ENCODE measurements at places on chromosomes 6 and 20.

DNA sequence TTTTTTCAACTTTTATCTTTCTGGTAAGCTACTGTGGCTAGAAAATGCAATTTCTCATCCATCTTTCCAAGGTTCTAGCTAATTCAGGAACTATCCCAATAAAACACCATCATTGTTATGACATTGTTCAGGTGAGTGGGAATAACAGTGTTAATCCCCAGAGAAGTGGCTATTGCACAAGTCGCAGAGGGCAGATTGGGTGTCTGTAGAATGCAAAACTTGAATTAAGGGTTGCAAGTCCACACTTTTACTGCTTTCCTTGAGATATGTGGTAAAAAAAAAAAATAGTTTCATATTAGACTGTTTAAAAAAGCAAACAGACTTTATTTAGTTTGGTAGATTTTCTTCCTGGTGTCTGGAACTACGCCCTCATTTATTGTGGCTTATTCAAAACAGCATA is 41.1 kb upstream of the PRDM1 start:
- DNase-seq: no peak

GRCh38 chr6:13985663-13986325 is 61.0 kb downstream of the RNF182 start:
- DNase-seq: no peak

DNA sequence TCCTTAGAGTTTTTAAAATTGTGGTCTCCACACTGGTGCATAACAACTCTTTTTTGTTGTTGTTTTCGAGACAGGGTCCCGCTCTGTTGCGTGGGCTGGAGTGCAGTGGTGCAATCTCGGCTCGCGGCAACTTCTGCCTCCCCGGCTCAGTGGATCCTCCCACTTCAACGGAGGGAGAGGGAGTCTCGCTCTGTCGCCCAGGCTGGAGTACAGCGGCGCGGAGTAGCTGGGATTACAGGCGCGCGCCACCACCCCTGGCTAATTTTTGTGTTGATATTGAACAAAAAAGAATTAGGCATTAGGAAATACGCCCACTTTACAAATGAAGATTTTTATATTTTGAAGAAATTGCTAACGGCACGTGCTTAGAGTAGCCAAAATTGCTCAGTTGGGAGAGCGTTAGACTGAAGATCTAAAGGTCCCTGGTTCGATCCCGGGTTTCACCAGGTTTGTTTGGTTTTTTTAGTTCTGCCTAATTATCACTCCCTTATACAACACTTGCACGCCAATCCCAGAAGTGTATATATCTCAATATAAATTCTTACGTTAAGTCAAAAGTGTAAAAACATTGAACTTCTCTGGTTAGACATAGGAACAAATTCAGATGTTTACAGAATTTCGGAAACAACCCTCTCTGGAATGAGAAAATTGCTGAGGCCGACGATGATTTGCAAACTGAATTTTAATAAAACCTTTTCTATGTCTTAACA is 159.6 kb downstream of the TRIM27 start:
- no peak for DNase-seq

DNA sequence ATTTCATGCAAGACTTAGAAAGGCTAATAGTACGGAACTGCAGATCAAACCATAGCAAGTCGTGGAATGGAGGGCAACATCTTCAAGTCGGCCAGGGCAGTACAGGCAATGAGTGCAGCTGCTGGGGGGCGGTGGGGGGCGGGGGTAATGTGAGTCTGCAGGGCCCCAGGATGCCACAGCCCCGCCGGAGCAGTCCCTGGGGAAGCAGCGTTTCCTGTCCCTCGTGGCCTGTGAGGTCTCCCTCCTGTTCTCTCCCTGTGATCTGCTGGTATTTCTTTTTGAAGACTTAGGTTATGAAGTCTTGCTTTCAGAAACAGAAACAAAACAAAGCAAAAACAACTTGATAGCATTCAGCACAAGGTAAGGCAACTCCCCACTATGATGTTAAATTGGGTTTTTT is 351.9 kb downstream of the FOXA2 start:
- DNase-seq: no peak

DNA sequence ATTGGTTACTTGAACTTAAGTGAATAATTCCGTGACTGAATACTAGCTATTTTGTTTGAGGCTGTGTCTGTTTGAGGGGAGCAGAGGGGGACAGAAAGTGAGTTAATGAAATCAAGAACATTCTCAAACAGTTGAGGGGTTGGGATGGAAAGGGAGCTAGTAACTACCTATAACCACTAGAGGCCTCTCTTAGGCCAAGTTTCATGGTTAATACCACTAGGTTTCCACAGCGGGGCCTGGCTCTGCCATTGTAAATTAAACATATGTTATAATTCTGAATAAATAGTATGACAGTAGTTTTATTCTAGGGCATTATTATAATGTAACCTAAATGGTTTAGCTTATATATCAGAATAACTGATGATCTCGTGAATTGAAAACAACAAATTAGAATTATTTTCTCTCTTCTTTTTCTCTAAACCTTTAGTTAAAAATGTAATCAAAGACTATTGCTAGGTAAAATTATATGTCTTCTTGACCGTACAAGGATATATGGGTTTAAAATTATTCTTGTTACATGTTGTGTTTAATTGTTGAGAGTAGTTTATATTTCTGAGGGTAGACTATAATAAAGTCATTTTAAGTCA is 108.1 kb downstream of the BCKDHB start:
- DNase-seq: no peak

- no peak for DNase-seq
These were observed 63.0 kb downstream of the GPX5 start for GRCh38 chr6:28588666-28589065.

DNA sequence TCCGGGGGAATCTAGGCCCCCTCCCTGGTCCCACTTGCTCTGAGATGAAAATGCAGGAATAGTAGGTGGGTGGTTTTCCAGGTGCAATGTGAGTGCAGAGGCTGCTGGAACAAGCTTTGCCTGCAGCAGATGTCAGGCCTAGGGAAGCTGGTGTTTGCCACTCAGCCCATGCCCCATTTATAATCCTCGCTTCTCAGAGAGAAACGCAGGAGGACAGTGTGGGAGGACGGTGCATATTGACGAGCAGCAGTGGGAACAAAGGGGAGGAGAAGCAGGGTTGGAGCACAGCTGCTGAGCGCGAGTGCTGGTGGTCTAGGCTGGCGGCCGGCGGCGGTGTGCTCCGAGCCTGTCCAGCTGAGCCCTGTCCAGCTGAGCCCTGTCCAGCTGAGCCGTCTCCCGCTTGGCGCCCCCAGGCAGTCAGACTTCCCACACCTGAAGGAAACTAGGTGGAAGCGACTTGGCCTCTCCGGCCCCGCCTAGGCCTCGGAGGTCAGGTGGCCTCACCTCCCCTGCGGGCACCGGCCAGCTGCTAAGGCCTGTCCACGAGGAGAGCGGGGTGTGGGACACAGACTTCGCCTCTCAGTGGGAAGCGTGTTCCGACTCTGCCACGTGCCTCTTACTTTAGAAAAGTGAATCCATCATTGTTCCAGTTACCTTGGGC is 49.7 kb upstream of the FRMD1 start:
- DNase-seq: no peak

- no peak for DNase-seq
These were observed 658 bp downstream of the HTR1B start for GRCh38 chr6:77462359-77463307.

DNA sequence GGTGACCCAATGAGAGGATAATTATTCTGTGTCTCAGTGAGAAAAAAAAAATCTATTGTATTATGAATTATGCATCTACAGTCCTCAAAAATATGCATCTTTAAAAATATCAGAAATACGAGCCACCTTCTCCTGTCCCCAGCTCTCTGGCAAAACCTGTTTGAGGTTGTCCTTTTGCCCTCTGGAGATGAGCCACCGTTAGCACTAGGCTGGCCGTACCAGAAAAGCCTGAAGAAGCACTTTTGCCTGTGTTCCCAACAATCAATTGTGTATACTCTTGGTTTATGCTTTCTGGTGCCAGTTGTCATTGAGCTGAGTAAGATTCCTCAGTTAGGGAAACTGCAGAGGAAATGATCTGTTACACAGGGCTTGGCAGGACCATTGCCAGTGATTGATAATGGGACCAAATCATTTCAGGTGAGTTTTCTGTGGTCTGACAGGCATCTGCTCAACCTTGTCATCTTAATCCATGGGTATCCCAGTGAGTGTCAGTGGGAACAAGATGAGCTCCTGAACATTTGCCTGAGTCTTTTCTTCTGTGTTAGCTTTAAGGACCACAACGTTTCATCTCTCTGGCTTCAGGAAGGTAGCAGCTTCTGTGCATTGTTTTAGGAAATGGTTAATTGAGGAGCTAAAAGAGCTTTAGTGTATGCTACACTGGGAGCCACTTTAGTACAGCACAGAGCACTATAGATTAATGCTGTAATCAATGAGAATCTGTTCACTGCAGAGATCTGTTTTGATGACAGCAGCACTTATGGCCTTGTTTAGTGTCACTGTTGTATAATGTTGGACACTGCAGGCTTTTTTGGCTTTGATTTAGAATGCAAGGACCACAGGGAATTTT is 330.1 kb downstream of the RIMS1 start:
- no peak for DNase-seq

DNA sequence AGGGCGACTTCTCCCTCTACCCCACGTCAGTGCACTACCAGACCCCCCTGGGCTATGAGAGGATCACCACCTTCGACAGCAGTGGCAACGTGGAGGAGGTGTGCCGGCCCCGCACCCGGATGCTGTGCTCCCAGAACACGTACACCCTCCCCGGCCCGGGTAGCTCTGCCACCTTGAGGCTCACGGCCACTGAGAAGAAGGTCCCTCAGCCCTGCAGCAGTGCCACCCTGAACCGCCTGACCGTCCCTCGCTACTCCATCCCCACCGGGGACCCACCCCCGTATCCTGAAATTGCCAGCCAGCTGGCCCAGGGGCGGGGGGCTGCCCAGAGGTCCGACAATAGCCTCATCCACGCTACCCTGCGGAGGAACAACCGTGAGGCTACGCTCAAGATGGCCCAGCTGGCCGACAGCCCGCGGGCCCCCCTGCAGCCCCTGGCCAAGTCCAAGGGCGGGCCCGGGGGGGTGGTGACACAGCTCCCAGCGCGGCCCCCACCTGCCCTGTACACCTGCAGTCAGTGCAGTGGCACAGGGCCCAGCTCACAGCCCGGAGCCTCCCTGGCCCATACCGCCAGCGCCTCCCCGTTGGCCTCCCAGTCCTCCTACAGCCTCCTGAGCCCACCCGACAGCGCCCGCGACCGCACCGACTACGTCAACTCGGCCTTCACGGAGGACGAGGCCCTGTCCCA is 57.5 kb upstream of the TMEM181 start:
- DNase-seq: no peak

GRCh38 chr6:11146117-11146826 is 34.7 kb upstream of the ERVFRD-1 start:
- no peak for DNase-seq

DNA sequence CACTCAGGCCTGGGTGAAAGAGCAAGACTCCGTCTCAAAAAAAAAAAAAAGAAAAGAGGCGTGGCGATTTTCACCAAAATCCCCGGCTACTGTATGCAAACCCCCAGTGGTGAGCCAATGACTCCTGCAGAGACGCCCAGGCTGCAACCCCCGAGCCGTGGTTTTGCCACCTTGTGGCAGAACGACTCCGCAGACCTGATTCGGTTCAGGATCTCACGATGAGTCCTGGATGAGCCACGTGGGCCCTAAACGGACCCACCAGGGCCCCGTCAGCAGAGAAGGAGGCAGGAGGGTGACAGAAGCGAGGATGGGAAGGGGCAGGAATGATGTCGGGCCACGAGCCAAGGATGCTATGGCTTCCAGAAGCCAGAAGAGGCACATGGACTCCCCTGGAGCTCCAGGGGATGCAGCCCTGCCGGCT is 42.5 kb downstream of the SLC2A4RG start:
- DNase-seq: peak; percentile 14

DNA sequence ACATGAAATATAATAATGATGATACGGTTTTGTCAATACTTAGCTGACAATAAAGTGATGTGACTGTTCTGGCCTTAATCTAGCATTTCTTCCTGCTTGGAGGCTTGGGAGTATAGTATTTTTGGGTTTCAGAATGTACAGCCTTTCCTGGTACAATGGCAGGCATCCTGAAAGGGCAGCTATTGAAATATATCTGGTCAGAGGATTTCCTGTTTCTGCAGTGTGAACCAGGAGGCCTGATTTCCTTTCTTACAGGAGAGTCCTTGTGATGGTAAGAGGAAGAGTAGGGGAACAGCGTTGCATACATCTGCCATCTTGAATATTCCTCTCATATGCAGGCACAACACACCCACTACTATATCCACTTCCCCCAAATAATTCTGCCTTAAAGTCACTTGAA is 93.7 kb downstream of the MYO6 start:
- DNase-seq: no peak

DNA sequence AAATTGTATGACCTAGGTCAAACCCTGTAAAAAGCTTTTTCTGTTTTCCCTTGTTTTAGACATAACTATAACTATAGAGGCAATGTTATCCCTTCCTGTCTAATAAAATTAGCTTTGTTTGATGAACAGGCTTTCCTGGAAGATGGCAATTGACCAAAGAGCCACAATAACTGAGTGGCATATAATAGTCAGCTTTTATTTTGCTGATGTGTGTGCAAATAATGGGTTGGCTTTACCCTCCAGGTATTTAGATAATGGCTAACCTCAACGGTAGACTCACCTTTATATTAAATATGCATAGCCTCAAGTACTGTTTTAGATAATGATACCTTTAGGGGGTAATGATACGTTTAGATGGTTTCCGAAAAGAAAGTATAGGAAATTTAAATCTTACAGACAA is 15.0 kb downstream of the TBXT start:
- DNase-seq: no peak

- DNase-seq: no peak
These were observed 36.8 kb downstream of the GRM1 start for GRCh38 chr6:146065690-146066089.

GRCh38 chr6:11851387-11851786 is 72.8 kb upstream of the ADTRP start:
- no peak for DNase-seq

DNA sequence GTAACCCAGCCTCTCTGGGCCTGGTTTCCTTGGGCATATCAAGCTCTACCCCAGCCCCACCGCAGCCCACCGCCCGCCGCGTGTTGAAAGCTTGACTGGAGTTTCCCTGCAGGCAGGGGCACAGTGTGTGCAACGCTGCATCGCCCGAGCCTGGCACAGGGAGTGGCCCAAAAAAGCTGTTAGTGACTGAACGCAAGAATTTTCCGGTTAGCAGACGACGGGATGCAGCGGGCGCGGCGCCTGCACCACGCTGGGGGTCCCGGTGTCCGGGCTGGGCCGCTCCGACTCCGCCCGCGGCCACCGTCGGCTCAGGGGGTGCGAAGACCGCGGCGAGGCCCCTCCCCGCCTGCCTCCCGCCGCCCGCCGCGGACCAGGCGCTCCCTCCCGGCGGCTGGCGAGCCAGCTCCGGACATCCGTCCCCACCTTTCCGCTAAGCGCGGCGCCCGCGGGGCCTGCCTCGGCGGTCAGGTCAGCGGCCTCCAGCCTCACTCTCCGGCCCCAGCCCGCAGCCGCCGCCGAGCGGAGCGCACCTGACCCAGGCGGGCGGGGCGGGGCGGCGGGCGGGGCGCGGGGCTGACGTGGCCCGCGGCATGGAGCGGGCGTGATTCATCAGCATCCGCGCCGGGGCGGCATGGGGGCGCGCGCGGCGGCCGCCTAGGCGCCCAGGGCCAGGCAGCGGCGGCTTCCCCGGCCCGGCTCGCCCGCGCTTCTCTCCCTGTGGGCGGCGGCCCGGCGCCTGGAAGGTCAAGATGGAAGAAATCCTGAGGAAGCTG is at the start of gene ARFGEF3:
Gene ARFGEF3, plus strand, starts transcription at position 602 of the 773 bp plus-strand sequence. Its CDS starts 148 bp downstream, at position 750.
- peak; percentile 29 for DNase-seq

All from stimulated activated CD4-positive, alpha-beta T cell treated with anti-CD3 and anti-CD28 coated beads, Interleukin-1b, Interleukin-23, amount 100 ng/mL, for 24 hours (primary cell).